ENCODE measurements at places on chromosomes 16 and 17. TPM values are rescaled to one million over a fixed set of nuclear protein-coding genes. Genes with fewer than 3 reads are reported as not detected.

GRCh38 chr17:3917391-3917931, 1.2 kb upstream of the P2RX1 start:
- H3K36me3 ChIP-seq = no peaks in the 10 kb centered on the region
- peak; percentile 82 for DNase-seq
- H3K27ac ChIP-seq = no peak overlapping the region
- H3K4me1 ChIP-seq = peaks cover 36% of the 10 kb centered on the region
- no peak overlapping the region for H3K4me3 ChIP-seq
- no peaks in the 10 kb centered on the region for H3K27me3 ChIP-seq

Gene SYT17
- total RNA-seq = 0.76 TPM

GRCh38 chr16:66058172-66058691, 308.3 kb upstream of the CDH5 start:
- H3K27ac ChIP-seq = no peak overlapping the region
- H3K4me3 ChIP-seq = no peak overlapping the region
- no peak for DNase-seq
- no peaks in the 10 kb centered on the region for H3K4me1 ChIP-seq
- no peaks in the 10 kb centered on the region for H3K27me3 ChIP-seq

- H3K4me1 ChIP-seq = no peaks in the 10 kb centered on the region
- no peaks in the 10 kb centered on the region for H3K27me3 ChIP-seq
- H3K4me3 ChIP-seq = no peak overlapping the region
Observed at GRCh38 chr16:66677179-66677578, 19.4 kb downstream of the CMTM4 start.

Gene TMEM94
- total RNA-seq = 66.7 TPM

Gene DNAI2
- total RNA-seq = not detected

Gene RNF222
- total RNA-seq = not detected

GRCh38 chr16:82391690-82392089, 221.7 kb upstream of the MPHOSPH6 start:
- H3K4me3 ChIP-seq = no peak overlapping the region
- H3K36me3 ChIP-seq = no peaks in the 10 kb centered on the region
- DNase-seq = no peak
- no peaks in the 10 kb centered on the region for H3K27me3 ChIP-seq
- no peaks in the 10 kb centered on the region for H3K4me1 ChIP-seq
- H3K27ac ChIP-seq = no peak overlapping the region

Gene TRPV2
- 9.0 TPM for total RNA-seq

DNA sequence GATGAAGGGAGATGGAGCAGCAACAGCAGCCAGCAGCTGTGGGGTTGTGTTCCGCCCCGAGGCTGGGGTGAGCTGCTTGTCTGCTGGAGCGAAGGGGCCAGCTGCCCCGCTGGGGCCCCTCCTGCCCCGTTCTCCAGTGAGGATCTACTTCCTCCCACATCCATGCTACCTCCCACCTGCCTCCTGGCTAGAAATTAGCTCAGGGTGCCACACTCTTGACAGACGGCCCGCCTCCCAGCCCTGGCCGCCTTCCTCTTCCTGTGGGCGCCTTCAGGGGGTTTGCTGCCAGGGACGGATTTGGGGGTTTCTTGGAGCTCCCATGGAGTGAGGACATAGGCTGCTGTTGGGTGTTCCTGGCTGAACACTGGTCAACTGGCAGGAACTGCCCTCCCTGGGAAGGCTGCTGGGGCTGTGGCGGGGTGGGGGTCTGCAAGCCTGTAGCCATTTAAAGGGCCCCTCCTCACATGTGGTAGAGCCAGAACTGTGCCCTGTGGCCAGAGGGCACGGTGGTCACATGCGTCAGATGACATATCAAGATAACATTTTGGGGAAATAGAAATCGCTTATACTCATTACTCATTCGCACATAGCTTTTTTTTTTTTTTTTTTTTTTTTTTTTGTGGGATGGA, 13.1 kb downstream of the TBC1D24 start:
- H3K4me1 ChIP-seq = peaks cover 10% of the 10 kb centered on the region
- H3K27ac ChIP-seq = no peak overlapping the region
- DNase-seq = no peak
- H3K27me3 ChIP-seq = no peaks in the 10 kb centered on the region

Gene DHX8
- total RNA-seq = 22.4 TPM

Gene MT1H
- not detected for total RNA-seq

Gene CCDC102A
- total RNA-seq = 10.2 TPM

DNA sequence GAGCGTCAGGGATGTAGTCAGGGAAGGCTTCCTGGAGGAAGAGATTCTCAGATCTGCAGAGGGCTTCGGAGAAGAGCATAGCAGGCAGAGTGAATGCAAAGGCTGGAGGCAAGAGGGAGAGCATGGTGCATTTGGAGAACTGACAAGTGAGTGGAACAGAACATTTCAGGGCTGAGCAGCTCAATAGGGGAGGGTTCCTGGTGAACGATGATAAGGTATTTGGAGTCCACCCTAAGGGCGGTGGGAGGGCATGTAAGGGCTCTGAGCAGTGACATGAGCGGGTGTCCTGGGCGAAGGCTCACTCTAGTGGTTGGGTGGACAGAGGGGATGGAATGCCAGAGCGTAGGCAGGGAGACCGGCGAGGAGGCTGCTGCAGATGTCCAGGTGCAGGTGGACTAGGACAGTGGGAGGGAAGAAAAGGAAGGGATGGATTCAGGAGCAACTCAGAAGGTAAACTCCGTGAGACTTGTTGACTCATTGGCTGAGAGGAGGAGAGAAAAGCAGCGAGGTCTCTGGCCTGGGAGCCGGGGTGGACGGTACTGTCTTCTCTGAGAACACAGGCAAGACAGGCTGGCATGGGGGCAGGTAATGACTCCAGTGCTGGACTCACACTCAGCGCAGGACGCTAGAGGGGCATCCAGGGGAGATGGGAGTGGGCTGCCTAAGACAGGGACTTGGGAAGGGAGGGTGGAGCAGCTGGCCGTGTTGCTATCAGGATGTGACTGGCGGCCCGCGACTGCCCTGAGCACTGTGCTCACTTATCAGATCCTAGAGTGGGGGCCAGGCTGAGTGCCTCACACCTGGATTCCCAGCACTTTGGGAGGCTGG, 1.4 kb upstream of the PITPNA start:
- no peaks in the 10 kb centered on the region for H3K27me3 ChIP-seq
- H3K4me1 ChIP-seq = peaks cover 17% of the 10 kb centered on the region
- H3K4me3 ChIP-seq = no peak overlapping the region
- H3K27ac ChIP-seq = no peak overlapping the region
- H3K36me3 ChIP-seq = no peaks in the 10 kb centered on the region

- H3K36me3 ChIP-seq = no peaks in the 10 kb centered on the region
- peak overlapping the region; percentile 16 for H3K4me3 ChIP-seq
- DNase-seq = no peak
- peaks cover 51% of the 10 kb centered on the region for H3K27me3 ChIP-seq
- no peak overlapping the region for H3K27ac ChIP-seq
Observed at GRCh38 chr16:2966808-2967191, 2.3 kb upstream of the PAQR4 start.

- H3K36me3 ChIP-seq = peaks cover 63% of the 10 kb centered on the region
- no peak for DNase-seq
- H3K27ac ChIP-seq = no peak overlapping the region
- no peak overlapping the region for H3K4me3 ChIP-seq
- no peaks in the 10 kb centered on the region for H3K27me3 ChIP-seq
- peaks cover 34% of the 10 kb centered on the region for H3K4me1 ChIP-seq
Observed at GRCh38 chr16:4763791-4764190, 3.2 kb downstream of the ZNF500 start.

Gene XPO6
- total RNA-seq = 33.8 TPM

- H3K4me1 ChIP-seq = no peaks in the 10 kb centered on the region
- no peaks in the 10 kb centered on the region for H3K27me3 ChIP-seq
- DNase-seq = no peak
- H3K27ac ChIP-seq = no peak overlapping the region
- H3K4me3 ChIP-seq = no peak overlapping the region
- H3K36me3 ChIP-seq = no peaks in the 10 kb centered on the region
Observed at GRCh38 chr17:65519462-65519861, 42.0 kb downstream of the AXIN2 start.

DNA sequence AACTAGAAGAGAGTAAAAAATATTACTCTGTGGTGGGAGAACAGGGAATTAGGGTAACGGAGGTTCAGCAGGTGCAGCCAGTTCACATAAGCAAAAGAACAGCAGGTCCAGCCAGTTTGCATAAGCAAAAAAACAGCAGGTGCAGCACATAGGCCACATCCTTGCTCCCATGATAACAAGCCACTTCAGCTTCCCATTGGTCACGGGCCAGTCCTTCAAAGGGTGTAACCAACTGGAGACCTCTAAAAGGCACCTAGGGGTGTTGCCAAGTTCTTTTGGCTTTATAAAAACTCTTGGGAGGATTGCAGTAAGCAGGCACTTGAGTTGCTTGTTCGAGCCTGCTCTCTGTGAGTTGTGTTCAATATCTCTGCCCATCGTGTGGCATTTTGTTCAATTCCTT, 488.1 kb downstream of the XYLT1 start:
- no peak overlapping the region for H3K4me3 ChIP-seq
- H3K36me3 ChIP-seq = no peaks in the 10 kb centered on the region
- no peak for DNase-seq
- H3K27me3 ChIP-seq = no peaks in the 10 kb centered on the region
- H3K27ac ChIP-seq = no peak overlapping the region
